ENCODE measurements at places on chromosomes 2 and 18.

GRCh38 chr2:193303464-193303863, 1108.7 kb upstream of the TMEFF2 start:
- no peak for DNase-seq

DNA sequence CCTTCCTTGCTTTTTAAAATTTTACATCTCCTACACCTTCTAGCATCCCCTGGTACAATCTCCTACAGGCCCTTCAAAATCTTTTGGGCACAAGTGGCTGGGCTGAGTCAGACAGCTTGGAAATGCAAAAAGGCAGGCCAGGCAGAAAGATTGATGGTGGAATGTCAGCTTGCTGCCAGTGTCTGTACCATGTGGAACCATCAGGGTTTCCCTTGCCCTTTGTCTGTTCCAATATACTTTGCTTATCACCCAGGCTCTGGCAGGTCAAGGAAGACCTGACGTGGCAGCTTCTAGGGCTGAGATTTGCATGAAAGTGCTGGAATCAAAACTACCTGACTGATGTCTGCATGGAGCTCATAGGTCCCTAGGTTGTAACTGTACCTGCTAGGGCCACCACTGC, 33.3 kb downstream of the GPR39 start:
- no peak for DNase-seq

DNA sequence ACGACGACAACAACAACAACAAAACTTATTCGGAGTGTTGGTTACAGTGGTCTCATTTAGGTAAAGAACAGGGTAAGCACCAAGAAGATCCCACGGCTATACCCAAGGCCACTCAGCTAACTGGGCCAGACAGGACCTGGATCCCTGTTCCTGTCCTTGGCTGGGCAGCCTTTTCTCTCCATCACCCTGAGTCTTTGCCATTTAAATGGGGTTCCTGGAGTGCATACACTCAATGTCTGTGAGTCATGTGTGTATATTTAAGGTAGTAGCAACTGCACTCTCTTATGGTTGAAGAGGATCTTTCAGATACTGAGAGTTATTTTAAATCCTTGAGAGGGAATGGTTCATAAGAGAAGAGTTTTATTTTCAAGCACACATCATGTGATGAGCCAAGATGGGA, 35.3 kb downstream of the ADCYAP1 start:
- DNase-seq: no peak

DNA sequence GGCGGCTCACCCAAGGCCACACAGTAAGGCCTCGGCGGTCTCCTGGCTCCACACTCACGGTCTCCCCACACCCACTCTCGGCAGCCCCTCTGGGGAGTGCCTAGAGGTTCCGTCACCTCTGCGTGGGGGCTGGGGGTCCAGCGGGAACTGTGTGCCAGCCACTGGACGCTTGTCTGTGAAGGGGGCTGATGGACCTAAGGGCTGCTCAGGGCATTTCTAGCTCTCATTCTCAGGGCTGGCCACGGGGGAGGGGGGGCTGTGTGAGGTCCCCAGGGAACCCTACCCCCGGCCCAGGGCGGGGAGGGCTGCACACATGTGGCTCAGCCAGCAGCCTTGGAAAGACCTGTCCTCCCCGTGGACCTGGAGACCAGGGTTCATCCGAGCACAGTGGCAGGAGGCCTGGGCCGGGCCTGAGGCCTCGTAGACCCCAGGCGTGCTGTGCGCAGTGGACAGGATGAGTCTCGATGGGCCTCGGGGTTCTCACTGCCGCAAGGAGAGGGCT, 27.1 kb upstream of the ODC1 start:
- no peak for DNase-seq

DNA sequence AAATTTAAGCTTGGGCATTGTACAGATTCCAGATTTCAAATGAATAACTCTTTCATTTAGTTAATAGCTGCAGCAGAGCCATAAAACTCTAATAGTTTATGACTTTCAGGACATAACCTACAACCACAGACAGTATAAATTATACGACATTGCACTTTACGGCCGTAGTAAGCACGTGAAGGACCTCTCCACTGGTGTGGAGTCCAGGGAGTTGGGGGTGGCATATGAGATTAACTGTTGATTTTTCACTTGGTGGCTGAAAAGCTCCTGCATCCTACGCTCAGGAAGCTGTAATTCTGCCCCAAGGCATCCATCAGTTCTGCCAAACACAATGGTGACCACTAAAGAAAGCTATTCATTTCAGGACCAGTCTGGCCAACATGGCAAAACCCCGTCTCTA, 376.2 kb downstream of the SOX11 start:
- no peak for DNase-seq

DNA sequence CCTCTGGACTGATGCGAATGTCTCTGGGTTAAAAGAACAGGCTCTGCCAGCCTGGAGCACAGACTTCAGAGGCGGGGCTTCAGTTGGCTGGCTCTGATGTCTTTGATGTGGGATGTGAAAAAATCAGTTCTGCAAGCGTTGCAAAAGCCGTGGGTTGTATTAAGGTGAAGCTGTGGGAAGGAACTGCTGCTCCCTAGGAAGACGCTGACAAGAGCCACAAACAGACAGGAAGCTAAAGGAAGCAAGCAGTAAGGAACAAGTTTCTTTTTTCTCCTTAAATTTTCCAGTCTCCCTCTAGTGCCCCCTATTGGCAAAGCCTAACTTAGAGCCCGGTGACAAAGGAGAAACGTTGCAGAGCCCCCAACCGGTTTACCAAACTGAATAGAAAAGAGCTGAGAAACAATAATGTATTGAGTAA, 239.0 kb downstream of the CCDC178 start:
- DNase-seq: no peak

All from CD4-positive, alpha-beta T cell treated with Interleukin-10 for 1 hour (primary cell).